ENCODE measurements at places on chromosomes 4 and X.
A peak's percentile ranks its signal among the peaks of the same experiment; 100 is the strongest.

DNA sequence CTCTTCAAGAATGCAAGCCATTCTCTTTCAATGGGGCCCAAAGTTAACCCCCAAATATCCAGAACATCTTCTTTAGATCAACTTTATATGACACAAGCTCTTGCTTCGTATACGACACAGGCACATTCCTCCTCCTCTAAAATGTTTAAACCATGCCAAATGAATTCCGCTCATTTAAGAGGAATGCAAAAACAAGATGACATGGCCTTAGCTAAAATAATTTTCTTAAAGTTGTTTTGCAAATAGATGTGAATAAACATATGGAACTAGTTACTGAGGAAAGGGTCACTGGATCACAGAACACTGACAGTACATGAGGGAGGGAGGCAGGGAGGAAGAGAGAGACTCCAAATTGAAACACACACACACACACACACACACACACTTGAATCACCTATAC is 97.4 kb downstream of the RASL11B start:
- no peak for DNase-seq

DNA sequence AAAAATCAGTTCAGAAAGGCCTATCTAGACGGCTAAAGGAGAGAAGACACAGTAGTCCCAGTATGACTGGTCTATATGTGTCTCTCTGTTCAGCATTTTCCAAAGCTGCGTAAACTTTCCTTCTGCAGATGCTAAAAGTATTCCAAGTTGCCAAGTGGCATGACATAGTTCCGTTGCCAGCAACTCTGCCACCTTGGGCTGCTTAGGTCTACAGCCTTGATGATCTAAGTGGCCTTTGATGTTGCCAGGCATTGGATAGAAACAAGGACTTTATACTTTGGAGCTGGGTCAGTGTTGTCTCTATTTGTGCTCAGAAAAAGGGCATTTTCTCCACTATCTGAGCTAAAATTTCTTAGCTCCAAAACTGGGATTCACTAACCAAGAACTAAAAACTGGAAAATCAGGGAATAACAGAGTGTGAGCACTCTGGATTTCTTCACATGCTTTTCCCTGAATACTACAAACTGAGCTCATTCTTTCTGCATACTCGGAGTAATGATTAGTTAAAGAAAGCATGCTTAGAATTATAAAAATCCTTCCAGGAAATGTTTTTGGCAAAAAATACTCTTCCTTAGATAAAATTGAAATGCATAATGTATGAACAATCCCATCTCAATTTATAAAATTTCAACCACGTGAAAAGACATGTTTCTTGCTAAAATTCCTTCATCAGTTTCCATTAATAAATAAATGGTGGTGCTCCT is 191.4 kb downstream of the ADAMTS3 start:
- DNase-seq: no peak

GRCh38 chrX:85379174-85379907 is at the start of gene POF1B:
POF1B (minus strand) TSS chrX:85379665; CDS start chrX:85379454, 211 bp downstream.
- peak; percentile 0 for DNase-seq

DNA sequence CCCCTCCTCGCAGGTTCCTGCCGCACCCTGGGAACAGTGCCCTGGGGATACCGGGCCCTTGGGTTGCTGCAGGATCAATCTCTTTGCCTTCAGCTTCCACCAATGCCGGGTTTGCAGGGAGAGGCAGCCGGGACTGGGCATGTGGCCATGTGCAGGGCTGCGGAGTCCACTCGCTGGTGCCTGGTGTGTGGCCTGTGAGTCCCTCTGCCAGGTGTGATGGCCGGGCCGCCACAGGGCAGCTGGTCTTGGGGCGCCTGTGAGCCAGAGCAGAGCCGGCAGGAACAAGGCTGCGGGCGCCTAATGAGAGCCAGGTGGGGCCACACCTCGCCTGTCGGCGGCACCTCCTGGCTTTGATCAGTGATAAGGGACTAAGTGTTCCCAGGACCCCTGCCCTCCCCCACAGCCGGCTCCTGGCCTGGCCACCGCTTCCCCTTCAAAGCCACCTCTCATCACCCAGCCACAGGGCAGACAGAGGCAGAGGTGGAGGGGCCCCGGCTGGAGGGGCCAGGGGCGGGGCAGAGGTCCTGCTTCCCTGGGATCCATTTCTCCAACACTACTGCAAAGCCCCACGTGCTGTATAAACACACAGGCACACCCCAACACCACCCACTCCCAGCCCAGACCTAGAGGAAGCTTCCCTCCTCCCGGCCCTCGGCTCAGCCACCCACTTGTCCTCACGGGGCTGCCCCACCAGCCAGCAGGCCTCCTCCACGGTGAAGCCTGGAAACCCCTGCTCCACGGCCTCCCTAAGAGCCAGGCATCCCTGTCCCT is 132.7 kb downstream of the CPZ start:
- no peak for DNase-seq

- DNase-seq: no peak
These were observed 27.3 kb downstream of the CT45A1 start for GRCh38 chrX:135740681-135741149.
